Femur (tissue), 1 donor: ENCODE measurements at places on chromosomes 2 and 18.

DNA sequence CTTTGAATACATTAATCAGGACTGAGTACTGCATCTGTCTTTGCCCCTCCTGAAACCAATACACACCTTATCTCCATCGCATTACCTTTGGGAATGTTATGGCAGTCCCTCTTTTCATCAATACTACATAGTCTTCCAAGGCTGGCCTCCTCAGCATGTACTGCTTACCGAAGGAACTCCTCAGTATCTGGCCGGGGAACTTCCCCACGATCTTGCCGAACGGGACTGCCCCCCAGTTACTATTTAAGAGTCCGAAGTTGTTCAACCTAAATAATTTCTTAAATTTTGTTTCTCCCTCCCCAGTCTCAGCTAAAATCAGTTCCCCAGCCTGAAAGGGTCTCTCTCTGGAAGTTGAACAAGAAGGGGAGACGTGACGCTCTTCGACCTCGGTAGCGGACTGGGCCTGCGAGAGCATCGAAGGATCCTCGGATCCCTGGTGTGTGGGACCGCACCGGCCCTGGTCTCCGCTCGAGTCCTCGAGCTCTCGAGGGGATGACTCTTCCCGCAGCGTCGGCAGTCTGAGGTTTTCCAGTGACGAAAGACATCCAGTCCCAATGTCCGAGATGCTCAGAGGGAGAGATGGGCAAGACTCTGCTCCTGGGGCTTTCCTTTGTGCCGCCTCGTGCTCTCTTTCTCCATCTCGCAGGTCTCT lies 489 bp downstream of the TRMT61B start:
- DNase-seq: no peak

DNA sequence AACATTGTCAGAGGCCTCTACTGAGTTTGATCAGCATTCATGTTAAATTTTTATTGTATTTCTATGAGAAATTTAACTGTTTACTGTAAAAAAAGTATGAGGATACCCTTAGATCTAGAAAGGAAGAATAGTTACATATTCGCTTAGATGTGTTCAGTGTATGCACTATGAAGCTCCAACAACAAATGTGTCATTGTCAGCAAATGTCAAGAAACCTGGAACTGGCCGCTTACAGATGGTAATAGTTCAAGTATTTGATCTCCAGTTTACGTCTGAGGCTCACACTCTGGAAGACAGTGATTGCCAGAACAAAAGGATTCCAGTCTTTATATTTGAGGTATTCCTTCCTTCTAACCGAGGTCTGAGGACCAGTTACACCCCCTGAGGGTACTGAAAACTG lies 921.2 kb upstream of the LRRTM1 start:
- no peak for DNase-seq

DNA sequence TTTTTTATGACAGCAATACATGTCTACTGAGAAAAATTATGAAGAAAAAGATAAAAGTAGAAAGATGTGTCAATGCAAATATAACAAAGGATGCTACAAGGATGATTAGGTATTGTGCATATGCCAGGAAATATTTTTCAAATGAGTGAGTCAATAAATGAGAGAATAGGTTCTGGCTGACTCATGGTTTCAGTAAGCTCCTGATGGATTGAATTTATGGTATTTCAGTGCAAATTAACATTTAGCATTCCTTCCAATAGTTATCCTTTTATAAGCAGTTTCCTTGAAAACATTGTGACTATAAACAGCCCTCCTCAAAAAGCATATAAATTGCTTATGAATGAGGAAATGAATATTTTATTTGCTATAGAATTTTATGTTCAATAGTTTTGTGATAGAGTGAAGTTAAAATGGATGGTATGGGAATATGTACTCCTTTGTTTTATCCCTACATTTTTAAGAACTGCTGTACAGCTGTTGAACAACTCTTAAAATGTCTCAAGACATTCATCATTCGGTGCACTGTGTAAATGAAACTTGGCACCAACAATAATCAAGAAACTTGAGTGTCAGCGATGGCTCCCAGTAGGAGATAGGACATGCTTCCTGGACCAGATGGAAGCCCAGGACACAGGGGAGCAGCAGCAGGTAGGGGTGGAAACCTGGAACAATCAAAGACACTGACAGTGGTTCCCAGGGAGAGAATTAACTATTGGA lies 144.7 kb downstream of the PMAIP1 start:
- no peak for DNase-seq

DNA sequence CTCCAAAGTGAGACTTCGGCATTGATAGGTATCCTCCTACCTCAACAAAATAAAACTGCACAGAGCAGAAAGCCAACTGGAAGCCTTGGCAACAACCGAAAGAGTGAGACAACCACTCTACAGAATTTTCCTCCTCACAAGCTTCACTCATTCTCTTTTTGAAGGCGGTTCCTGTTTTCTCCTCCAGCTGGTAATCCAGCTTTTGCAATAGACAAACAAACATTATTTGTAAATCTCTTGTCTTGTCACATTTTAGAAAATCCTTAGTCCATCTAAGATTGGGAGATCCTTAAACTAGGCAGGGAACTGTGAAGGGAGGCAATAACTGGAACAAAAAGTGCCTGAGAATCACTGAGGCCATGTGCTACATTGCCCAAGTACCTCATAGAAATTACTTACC lies 332.4 kb downstream of the BCL11A start:
- no peak for DNase-seq

DNA sequence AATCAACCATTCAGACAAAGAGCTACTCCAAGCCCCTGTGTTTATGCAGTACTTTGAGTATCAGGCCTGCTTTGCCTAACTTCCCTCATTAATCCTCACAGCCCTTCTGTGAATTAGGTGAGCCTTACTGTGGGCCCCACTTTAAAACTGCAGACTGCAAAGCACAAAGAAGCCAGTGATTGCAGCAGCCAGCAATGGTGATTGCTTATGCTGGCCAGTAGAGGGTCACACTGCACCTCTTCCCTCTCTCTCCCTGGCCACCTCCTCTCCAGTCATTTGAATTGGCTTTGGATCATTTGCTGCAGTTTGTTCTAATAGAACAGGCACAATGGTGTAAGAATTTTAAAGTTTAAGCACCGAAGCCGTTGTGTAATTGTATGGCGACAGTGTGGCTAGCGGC lies 229.9 kb downstream of the AGPS start:
- peak; percentile 24 for DNase-seq

- no peak for DNase-seq
These were observed 516.6 kb upstream of the ZEB2 start for GRCh38 chr2:145036421-145037011.

DNA sequence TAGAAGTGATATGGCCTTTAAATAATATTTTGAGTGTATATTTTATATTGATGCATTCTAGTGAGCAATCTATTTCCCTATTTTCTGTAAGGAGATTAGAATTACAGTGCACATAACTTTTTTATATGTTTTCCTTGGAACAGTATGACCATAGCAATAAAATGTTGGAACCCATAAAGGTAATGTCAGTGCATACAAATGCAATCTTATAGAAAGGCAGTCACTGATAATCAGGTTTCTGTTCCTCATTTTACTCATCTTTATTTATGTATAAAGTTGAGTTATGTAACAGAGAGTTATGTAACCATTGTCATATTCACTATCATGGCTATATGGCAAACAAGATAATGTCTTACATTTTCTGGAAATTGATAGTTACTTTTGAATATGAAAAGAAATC lies 179.9 kb upstream of the NETO1 start:
- DNase-seq: no peak

GRCh38 chr18:71008257-71008656 lies 719.4 kb downstream of the SOCS6 start:
- DNase-seq: no peak

DNA sequence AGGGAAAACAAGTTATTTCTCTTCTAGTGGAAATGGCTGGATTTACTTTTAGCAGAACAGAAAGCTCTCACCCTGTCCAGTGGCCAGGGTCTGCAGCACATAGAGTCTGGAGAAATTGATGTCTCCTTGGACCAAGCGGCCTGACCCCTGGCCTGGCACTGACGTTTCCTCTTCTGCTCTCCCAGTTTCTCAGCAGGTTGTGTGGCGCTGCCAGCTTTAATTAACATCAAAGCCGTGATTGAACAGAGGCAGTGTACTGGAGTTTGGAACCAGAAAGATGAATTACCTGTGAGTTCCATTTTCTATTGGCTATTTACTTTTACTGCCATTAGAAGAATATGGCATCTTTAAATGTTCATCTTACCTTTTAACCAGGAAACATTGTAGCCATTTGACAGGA lies 20.9 kb downstream of the CD8A start:
- DNase-seq: no peak

GRCh38 chr2:182650704-182651103 lies 65.4 kb upstream of the DNAJC10 start:
- no peak for DNase-seq

- peak; percentile 59 for DNase-seq
These were observed 89.0 kb upstream of the RBMS1 start for GRCh38 chr2:160582490-160583145.

DNA sequence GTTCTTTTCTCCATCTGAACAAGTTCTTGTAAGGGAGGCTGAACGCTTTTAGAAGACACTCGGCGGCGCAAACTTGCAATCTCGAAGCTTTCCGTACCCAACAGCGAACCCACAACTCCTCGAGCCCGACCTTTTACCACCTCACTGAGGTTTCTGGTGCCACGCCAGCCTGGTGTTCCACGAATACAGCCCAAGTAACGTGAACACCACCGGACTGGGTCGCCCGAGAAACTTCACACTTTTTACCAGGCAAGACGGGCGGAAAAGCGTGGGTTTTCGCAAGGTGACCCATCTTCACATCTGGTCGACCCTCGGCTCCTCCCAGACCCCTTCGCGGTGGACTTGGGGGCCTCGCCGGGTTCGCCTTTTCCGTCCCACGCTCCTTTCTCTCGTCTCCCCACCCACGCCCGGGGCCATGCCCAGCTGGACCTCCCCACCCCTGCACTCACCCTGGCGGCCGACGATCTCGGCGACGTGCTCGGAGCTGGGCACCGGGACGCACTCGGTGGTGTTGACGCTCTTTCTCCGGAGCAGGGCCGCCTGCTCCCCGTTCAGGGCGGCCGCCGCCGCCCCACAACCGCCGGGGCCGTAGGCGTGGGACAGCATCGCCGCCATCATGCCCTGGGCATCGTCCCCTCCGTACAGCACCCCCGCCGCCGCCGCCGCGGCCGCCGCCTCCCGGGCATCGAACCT lies 1.2 kb downstream of the MEX3C start:
- DNase-seq: peak; percentile 52

DNA sequence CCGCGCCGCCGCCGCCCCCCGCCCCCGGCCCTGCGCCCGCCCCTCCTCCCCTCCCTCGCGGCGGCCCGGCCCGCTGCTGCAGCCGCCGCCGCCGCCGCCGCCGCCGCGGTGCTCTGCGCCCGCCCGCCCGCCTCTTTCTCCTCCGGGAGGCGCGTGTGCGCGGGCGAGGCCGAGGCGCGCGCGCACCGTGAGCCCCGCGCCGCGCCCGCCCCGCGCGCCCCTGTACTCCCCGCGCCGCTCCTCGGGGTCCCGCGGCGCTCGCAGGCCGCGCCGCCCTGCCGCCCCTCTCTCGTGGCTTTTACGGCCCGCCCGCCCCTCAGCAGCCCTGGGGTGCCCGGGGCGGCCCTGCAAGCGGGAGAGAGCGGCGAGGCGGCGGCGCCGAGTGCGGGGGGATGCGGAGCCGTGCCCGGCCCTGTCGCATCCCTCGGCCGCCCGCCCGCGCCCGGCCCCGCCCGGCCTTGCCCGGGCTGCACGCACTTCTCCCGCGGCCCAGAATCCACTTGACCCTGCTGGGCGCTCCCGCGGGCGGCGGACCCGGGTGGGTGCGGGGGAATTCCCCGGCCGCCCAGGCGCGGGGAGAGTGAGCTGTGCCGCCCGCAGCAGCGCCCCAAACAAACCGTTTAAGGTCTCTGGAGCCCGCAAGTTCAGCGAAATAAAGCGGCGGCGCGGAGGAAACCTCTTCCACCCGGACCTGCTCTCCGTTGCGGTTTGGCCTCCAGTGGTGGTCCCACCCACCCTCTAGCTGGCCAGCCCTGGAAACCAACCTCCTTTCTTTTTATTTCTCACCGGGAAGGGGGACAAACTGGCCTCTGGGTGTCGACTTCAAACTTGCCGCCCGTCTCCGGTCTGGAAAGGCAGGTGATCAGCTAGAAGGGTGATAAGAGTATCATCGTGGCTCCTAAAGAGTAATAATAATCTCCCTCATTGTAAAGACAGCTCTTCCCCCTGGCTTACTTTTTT lies 37.4 kb downstream of the AFF3 start:
- peak; percentile 49 for DNase-seq

GRCh38 chr2:68937346-68938055 lies 15.2 kb downstream of the GKN2 start:
- DNase-seq: no peak

DNA sequence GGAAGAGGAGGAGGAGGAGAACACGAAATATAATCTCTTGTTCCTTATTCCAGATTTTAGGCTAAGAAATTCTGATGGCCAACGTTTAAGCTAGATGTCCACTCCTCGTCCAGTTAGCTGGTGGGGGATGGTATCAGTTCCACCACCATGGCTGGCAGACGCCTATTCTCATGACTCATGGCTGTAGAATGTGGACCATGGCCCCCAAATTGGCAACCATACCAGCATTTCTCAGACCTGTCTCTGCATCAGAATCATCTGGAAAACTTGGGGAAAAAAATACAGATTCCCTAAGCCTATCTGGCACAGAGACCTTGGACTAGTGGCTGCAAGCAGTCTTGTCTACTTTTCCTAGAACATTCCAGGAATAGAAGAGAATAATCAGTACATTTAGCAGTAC lies 267.7 kb upstream of the SIX2 start:
- no peak for DNase-seq

DNA sequence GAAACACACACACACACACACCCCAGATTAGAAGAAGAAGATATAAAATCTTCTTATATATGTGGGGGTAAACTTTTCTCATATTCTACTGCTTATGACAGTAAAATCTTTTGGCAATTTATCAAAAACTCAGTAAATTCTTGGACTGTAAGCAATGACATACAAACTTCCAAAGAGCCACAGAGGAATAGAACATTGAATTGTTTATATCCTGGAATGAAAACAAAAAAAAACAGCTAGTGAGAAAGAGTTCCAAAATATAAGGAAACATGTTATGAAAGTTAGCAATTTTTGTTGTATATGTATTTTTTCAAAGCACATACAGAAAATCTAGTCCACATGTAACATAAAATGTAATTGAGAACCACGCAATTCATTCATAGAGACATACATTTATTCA lies 764.9 kb downstream of the DSC3 start:
- no peak for DNase-seq

GRCh38 chr2:12720278-12720620 lies 3.5 kb downstream of the TRIB2 start:
- no peak for DNase-seq

- DNase-seq: no peak
These were observed 23.9 kb upstream of the GPR155 start for GRCh38 chr2:174510583-174511189.

- no peak for DNase-seq
These were observed 11.0 kb upstream of the VAPA start for GRCh38 chr18:9902832-9903231.
